Brain microvascular endothelial cell (primary cell): ENCODE measurements at places on chromosomes 13 and 19.
A peak's percentile ranks its signal among the peaks of the same experiment; 100 is the strongest.

- no peak for DNase-seq
Measured at GRCh38 chr19:40376286-40376862, 13.6 kb downstream of the HIPK4 start.

DNA sequence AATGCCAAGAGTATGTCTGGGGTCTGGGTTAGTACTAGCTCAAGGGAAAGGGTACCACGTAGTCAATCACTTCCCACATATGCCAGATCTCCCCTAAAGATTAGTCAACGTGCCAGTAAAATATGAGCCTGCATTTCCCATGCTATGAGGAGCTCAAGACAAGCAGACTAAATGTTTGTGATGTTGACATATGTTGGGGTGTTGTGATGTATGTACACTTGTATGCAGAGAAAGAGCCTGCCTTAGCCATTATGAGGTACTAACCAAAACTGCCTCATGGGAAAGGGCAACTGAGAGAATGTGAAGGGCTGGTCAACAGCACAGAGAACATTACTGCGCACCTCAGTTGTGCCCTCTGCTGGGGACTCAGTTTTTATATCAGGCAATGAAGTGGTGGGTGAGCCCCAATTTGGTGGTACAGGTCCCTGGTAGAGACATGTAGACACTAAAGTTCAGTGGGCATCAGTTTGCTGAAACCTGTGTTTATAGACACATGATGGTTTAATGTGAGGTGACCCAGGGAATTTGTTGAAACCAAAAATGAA, 287.0 kb downstream of the DCT start:
- peak; percentile 34 for DNase-seq

GRCh38 chr13:97834250-97834649, 119.2 kb upstream of the IPO5 start:
- no peak for DNase-seq

GRCh38 chr13:106286811-106287210, 248.7 kb downstream of the EFNB2 start:
- no peak for DNase-seq

GRCh38 chr13:113500530-113501265, 10.2 kb upstream of the DCUN1D2 start:
- no peak for DNase-seq

- DNase-seq, result peak; percentile 35
Measured at GRCh38 chr13:44230071-44230470, 143.6 kb upstream of the SERP2 start.

- DNase-seq, result no peak
Measured at GRCh38 chr13:99199541-99200431, 868 bp upstream of the UBAC2 start.

DNA sequence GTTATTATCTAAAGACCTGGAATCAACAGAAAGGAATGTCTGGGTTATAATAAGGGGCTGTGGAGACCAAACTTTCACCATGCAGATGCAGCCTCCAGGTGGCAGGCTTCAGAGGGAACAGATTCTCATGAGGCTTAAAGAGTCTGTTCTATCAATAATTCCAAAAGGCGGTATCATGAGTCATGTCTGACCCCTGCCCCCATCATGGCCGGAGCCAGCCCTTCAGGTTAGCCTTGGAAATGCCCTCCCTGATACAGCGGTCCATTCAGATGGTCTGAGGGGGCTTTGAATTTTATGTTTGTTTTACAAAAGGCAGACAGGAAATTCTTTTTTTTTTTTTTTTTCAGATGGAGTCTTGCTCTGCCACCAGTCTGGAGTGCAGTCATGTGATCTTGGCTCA, 21.7 kb upstream of the LAMP1 start:
- DNase-seq, result peak; percentile 68

GRCh38 chr13:50476577-50477285, 366.8 kb downstream of the DLEU7 start:
- no peak for DNase-seq

GRCh38 chr13:22275393-22275792, 604.5 kb downstream of the FGF9 start:
- DNase-seq, result no peak

GRCh38 chr19:3375221-3376090, 9.1 kb downstream of the NFIC start:
- DNase-seq, result no peak

- no peak for DNase-seq
Measured at GRCh38 chr13:26710166-26710565, 50.4 kb downstream of the GPR12 start.

DNA sequence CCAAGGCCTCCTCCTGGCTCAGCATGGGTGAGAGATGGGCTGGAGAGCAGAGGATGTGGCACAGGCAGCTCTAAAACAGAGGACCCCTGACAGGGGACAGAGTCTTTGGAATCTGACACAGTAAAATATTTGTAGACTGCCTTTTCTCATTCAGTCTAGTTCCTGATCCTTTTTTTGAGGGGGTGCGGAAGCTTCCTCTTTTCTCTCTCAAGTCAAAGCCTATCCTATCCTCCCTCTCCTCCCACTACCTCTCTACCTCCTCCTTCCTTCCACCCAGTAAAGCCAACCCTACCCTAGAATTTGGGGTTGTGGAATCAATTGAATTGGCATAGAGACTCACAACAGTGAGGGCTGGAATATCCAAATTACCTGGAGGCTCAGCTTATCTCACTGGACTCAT, 82.0 kb downstream of the TEX26 start:
- DNase-seq, result no peak

GRCh38 chr13:108859197-108860012, 230.0 kb downstream of the MYO16 start:
- peak; percentile 76 for DNase-seq

- no peak for DNase-seq
Measured at GRCh38 chr13:69617587-69617986, 490.0 kb upstream of the ATXN8OS start.

GRCh38 chr13:76937281-76937820, 11.0 kb upstream of the ACOD1 start:
- DNase-seq, result peak; percentile 96

GRCh38 chr13:44932171-44932849, 57.0 kb downstream of the NUFIP1 start:
- DNase-seq, result peak; percentile 71

- no peak for DNase-seq
Measured at GRCh38 chr13:50812242-50812641, 31.2 kb downstream of the DLEU7 start.

GRCh38 chr13:43230989-43231388, 207.6 kb downstream of the DNAJC15 start:
- DNase-seq, result no peak

- peak; percentile 69 for DNase-seq
Measured at GRCh38 chr19:42468273-42468796, 25.6 kb upstream of the CXCL17 start.

DNA sequence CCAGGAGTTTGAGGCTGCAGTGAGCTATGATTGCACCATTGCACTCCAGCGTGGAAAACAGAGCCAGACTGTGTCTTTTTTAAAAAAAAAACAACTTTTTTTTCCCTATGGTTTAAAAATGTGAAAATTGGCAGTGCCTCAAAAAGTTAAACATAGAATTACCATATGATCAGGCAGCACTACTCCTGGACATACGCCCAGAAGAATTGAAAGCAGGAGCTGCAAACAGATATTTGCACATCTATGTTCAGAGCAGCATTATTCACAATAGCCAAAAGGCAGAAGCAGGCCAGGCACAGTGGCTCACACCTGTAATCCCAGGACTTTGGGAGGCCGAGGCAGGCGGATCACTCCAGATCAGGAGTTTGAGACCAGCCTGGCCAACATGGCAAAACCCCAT, 3.8 kb upstream of the RETN start:
- no peak for DNase-seq

GRCh38 chr13:33100886-33101285, 84.7 kb downstream of the KL start:
- DNase-seq, result no peak

DNA sequence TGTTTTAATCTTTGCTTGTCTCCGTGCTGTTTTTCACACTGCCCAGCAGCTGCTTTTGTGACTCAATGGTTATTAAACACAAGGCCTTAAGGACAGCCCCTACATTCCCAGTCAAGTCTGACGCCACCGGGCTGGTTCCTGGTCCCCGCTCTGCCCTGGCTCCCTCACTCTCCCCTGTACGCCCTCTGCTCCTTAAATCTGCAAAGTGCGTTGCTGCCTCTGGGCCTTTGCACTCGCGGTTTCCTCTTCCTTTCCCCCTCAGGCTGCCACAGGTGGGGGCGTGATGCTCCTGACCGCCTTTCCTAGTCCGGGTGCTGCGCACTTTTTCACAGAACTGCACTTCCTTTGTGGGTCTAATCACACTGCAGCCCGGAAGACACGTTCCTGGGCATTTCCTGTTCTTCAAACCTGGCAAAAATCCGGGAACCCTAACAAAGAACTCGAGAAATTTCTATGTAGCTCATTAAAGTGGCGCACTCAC, 25.6 kb downstream of the NOSIP start:
- DNase-seq, result no peak
